RPMI7951 (cell line): ENCODE measurements at places on chromosomes 16 and 17.
A peak's percentile ranks its signal among the peaks of the same experiment; 100 is the strongest.

GRCh38 chr17:61144137-61144536 lies 255.5 kb upstream of the TBX2 start:
- DNase-seq = no peak

- no peak for DNase-seq
These were observed 9.0 kb downstream of the CAPNS2 start for GRCh38 chr16:55575496-55575895.

DNA sequence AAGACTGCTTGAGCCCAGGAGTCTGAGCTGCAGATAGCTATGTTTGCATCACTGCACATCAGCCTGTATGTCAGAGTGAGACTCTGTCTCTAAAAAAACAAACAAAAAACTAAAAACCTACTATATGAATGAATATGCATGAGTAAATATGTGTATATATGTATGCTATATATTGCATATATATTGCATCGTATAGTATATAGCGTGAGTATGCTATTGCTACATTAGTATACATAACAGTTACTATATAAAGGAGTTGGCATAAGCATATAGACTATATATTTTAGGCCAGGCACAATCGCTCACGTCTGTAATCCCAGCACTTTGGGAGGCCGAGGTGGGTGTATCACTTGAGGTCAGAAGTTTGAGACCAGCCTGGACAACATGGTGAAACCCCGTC lies 16.1 kb downstream of the DDX42 start:
- DNase-seq = no peak

- DNase-seq = no peak
These were observed 658 bp downstream of the CACNG4 start for GRCh38 chr17:66964930-66965800.

GRCh38 chr17:43823350-43824084 lies 9.4 kb downstream of the MPP3 start:
- no peak for DNase-seq

GRCh38 chr16:84899414-84899813 lies 79.6 kb downstream of the CRISPLD2 start:
- no peak for DNase-seq

DNA sequence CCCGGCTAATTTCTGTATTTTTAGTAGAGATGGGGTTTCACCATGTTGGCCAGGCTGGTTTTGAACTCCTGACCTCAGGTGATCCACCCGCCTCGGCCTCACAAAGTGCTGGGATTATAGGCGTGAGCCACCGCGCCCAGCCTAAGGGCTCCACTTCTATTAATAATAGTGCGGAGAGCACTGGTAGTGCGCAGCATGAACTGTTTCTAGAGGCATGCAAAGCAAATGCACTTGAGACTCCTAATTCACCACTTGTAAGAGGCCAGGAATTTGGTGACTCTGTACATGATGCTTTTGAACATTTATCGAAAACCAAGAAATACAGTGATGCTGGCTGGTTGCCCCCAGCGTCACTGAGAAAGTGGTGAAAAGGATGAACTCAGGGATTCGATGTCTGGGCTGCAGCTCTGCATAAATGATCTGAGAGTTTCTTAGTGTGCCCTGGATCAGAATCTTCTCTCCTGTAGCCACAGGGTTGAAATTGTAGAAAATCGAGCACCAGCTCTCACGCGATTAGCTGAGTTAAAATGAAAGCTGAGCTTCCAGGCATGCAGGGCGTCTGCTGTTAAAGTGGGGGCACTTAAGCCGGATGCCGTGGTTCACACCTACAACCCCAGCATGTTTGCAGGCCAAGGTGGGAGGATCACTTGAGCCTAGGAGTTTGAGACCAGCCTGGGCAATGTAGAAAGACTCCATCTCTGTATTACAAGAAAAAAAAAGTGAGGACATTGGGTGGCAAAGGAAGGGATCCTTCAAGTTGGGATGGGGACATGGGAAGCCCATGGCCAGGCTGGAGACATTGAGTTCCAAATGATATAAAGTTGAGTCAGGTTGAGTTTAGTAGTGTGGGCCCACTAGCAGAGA lies 4.8 kb downstream of the RNF213 start:
- no peak for DNase-seq

DNA sequence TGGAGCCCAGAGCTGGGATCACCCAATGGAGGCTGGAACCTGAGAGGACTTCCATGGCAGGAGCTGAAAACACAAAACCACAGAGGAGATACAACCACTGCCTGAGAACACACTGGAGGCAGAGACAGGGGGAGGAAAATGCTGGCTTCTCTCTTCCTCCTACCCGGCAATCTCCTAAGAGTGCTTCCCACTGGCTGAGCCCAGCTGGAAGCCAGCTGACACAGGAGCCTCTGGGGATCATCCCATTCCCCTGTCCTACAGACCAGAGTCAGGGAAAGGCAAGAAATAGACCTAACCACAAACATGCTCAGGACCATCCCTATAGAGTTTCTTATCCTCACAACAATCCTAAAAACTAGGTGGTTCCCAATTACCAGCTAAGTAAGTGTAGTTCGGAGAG lies 112.4 kb upstream of the CDH5 start:
- peak; percentile 48 for DNase-seq

DNA sequence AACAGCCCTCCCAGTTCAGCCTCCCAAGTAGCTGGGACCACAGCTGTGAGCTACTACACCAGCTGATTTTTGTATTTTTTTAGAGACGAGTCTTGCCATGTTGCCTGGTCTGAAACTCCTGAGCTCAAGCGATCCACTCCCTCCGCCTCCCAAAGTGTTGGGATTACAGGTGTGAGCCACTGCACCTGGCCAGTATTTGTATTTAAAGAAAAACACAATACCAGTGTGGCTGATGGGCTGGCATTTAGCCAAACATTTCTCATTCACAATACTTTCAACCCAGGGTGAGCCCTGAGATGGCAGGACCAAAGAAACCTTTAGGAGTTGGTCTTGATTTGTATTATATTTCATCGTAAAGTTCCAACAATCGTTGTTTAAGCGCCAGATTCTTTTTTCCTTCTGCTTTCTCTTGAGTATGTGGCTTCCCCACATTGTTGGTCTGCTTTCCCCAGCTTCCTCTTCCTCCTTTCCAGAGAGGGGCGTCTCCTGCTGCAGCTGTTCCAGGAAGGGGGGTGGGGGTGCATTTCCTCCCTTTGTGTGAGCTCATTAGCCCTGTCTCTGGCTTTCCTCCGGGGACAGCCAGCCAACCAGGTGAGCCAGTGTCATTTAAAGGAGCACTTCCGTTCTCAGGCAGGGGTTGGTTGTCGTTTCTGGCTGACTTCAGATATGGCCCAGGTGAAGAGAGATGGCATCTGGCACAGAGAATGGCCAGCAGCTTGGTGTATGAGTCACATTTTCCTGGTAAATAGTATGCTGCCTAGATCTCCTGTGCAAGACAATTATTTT lies 79.9 kb downstream of the GPRC5B start:
- DNase-seq = no peak

DNA sequence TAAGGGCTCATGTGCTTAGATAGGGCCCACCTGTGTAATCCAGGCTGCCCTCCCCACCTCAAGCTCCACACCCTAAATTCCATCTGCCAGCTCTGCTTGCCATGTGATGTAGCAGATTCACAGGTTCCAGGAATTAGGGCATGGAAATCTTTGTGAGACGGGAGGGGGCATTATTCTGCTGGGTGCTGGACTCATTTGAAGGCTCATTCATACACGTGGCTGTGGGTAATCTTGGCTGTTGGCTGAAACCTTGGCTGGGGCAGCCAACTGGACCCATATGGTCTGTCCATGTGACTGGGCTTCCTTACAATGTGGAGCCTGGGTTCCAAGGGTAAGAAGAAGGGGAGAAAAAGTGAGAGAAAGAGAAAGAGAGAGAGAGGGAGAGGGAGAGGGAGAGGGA lies 115.1 kb downstream of the CYLD start:
- no peak for DNase-seq

DNA sequence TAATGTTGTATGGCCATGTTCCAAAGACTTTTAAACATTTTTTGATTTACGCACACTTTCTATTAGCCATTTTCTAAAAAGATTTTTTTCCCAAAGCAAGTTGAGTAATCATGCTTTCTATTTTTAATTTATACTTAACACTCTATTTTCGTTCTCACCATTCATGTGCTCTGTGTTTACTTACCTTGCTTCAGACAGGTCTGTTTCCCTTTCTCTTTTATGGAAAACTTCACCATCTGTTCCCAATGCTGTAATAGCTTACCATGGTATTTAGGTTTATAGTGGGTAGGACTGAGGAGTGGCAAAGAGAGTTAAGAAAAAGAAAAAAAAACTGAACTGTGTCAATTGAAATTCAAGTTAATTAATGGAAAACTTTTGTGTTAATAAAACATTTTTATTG lies 37.5 kb upstream of the KCNJ16 start:
- DNase-seq = no peak
